ENCODE measurements at places on chromosomes 2 and 18.

GRCh38 chr18:44791520-44791919 is 110.8 kb downstream of the SETBP1 start:
- DNase-seq: no peak

DNA sequence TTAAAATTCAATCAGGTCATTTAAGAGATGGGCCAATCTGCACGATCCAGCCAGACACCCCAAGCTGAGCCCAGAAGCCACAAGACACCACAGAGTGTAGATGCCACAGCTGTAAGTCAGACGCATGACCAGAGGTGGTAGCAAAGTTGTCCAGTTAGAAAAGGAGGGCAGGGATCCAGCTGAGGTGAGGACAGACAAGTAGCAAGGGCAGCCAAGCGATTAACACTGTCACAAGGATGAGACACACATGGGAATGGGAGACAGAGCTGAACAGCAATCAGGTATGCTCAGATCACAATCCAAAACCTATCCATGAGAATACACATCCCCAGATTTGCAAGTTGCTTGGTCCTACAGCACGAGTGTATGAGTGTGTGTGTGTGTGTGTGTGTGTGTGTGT is 143.4 kb upstream of the STK17B start:
- DNase-seq: no peak

- no peak for DNase-seq
These were observed 69.0 kb downstream of the STPG4 start for GRCh38 chr2:47086054-47086471.

DNA sequence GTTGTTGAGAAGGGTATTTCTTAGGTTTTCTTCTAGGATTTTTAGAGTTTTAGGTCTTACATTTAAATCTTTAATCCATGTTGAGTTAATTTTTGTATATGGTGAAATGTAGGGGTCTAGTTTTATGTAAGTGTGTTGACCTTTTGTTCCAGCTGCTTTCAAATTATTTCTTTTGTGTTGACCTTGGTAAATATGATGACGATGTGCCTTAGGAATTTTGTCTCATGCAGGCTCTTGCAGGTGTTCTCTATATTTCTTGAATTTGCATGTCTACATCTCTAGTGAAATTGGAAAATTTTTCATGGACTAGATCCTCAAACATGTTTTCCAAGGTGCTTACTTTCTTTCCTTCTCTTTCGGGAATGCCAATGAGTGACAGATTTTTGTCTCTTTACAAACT is 1609.3 kb upstream of the ZEB2 start:
- no peak for DNase-seq

- no peak for DNase-seq
These were observed 263.2 kb downstream of the MEIS1 start for GRCh38 chr2:66698091-66698490.

- no peak for DNase-seq
These were observed 77.2 kb upstream of the NDUFV2 start for GRCh38 chr18:9025091-9025838.

DNA sequence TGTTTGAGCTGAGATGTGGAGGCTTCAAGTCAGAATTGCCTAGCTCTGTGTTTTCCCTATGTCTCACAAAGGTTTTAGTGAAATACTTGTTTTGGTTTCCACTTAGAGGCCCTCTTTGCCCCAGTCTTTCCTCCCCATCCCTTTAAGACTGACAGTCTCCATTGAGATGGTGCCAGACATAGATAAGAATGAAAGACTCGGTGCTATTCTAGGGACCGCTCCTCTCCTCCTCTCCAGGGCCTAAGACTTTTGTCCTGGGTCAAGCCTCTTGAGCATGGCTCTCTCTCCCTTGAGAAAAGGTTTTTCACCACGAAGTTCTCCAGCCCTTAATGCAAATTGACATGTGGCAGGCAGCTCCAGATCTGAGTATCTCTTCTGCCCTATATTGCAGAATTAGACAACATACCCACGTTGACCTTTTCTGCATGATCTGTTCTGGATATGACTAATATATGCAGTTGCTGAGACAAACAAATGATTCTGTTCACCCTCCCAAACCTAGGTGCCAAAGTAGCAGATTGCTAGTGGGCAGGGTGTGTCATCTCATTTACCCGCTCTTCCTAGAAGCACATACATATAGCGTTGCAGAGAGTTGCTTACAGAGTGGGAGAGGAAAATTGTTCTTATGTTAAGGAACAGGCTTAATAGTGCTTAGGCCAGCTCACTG is 47.5 kb upstream of the ACSL3 start:
- DNase-seq: no peak

- DNase-seq: no peak
These were observed 343.8 kb downstream of the SUCLG1 start for GRCh38 chr2:84115173-84115857.

All from CD4-positive, alpha-beta T cell treated with Interleukin-17A for 4 hours (primary cell).